HepG2 (cell line): ENCODE measurements at places on chromosomes 5 and 9. TPM values are rescaled to one million over a fixed set of nuclear protein-coding genes. Genes with fewer than 3 reads are reported as not detected.
A peak's percentile ranks its signal among the peaks of the same experiment; 100 is the strongest.

GRCh38 chr5:130237721-130238120 lies 333.5 kb downstream of the CHSY3 start:
- H3K27me3 ChIP-seq: no peaks in the 10 kb centered on the region
- H3K4me1 ChIP-seq: no peaks in the 10 kb centered on the region

The WWC1 gene
- total RNA-seq: 17.3 and 17.9 TPM in 2 replicates

The SLC9A3 gene
- 1.2 and 1.8 TPM in 2 replicates for total RNA-seq

The WDR38 gene
- not detected in 2 replicates for total RNA-seq

DNA sequence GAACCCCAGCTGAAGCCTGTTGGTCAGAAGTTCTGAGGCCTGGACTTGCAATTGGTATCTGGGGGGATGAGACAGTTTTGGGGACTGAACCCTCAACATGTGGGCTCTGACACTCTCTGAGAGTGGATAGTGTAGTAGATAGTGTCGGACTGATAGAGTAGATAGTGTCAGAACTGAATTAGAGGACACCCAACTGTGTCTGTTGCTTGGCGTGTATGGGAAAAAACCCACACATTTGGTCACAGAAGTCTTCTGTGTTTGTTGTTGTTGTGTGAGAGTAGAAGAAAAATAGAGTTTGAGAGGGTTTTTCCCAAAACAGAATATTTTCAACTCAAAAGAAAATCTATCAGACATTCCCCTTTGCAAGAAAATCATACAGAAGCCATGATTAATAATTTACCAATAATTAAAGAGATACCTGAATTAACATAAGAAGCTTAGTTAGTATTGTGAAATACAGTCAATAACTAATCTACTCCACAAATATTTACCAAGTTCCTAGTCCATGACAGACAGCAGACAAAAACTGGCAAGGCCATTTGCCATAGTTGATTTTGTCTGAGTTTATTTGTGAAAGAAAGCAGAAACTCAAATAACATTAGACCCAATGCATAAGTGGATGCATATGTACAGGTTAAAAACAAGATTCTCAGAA lies 170.9 kb downstream of the CTNND2 start:
- H3K4me3 ChIP-seq: no peak overlapping the region; the same call in 1 of the 2 replicates
- H3K4me1 ChIP-seq: peaks cover 27% of the 10 kb centered on the region
- H3K36me3 ChIP-seq: no peaks in the 10 kb centered on the region
- peak; percentile 40 for DNase-seq
- no peak overlapping the region for H3K27ac ChIP-seq
- no peaks in the 10 kb centered on the region for H3K27me3 ChIP-seq

The SPATA31C1 gene
- total RNA-seq: not detected in 2 replicates

The DOK3 gene
- 0.48 and 1.4 TPM in 2 replicates for total RNA-seq

DNA sequence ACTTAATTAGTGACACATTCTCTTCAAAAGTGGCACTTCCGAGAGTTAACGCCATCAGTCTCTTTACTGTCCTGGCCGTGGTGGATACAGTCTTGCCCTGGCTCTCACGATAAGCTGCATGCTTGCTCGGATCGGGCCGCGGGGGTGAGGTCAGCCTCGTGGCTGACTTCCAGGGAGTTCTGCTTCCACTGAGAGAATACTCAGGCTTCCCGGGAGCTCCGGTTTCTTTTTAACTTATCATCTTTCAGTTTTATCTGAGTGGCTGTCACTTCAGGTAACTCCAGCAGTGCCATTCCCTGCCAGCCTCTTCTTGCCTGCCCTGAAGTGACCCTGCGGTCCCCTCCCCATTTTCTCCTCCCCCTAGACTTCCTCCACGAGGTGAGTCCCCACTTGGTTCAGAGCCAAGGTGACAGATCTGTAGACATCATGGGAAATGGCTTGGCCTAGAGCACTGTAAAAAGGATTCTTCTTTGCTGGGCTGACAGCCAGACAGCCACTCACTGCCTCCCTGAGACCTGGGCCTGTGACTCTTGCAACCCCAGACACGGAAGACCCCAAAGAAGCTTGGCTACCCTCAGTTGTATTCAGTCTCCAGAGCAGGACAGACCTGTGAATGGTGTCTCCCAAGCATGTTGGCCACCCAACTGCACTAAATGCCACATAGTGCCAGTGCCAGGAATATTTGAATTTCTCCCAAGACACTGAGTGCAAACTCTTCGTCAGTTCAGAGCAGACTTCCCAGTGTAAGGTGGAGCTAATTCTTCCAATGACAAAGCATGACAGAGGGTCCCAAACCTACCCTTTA lies 95.1 kb downstream of the DAPK1 start:
- DNase-seq: no peak
- no peak overlapping the region for H3K4me3 ChIP-seq
- peaks cover 4% of the 10 kb centered on the region for H3K36me3 ChIP-seq
- no peak overlapping the region for H3K27ac ChIP-seq

The ECM2 gene
- not detected in 2 replicates for total RNA-seq

The TICAM2 gene
- total RNA-seq: 0.04 TPM in 1 of 2 replicates, not detected in the other

DNA sequence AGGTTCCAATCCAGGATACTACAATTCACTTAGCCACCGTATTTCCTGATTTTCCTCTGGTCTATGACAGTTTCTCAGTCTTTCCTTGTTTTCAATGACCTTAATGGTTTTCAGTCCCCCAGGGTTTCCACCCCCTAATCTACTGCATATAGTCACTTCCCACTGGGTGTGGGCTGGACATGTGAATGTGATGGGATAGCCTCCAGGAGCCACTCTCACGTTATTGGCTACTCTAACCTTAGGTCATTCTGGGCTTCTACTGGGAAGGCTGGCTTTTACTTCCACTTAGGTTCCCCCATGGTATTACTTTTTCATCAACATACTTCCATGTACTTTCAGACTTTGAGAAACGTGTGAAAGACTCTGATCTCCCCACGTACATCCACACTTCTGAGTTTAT lies 46.5 kb downstream of the ISOC1 start:
- H3K27ac ChIP-seq: no peak overlapping the region
- H3K4me3 ChIP-seq: no peak overlapping the region
- DNase-seq: no peak
- no peaks in the 10 kb centered on the region for H3K27me3 ChIP-seq
- no peaks in the 10 kb centered on the region for H3K36me3 ChIP-seq

GRCh38 chr9:28092981-28093936 lies 520.0 kb upstream of the C9orf72 start:
- H3K36me3 ChIP-seq: no peaks in the 10 kb centered on the region
- no peak overlapping the region for H3K4me3 ChIP-seq
- no peaks in the 10 kb centered on the region for H3K4me1 ChIP-seq
- no peak overlapping the region for H3K27ac ChIP-seq
- DNase-seq: no peak

- no peaks in the 10 kb centered on the region for H3K36me3 ChIP-seq
- H3K27me3 ChIP-seq: no peaks in the 10 kb centered on the region
- no peak for DNase-seq
- peaks cover 24% of the 10 kb centered on the region for H3K4me1 ChIP-seq
- H3K27ac ChIP-seq: no peak overlapping the region
Measured at GRCh38 chr5:78364005-78364404, 3.6 kb downstream of the SCAMP1 start.

- H3K4me1 ChIP-seq: no peaks in the 10 kb centered on the region
- no peak overlapping the region for H3K27ac ChIP-seq
- H3K36me3 ChIP-seq: no peaks in the 10 kb centered on the region
Measured at GRCh38 chr5:127804886-127805426, 101.8 kb downstream of the CCDC192 start.

- H3K27me3 ChIP-seq: no peaks in the 10 kb centered on the region
- H3K4me3 ChIP-seq: no peak overlapping the region
- H3K36me3 ChIP-seq: no peaks in the 10 kb centered on the region
- DNase-seq: no peak
- no peaks in the 10 kb centered on the region for H3K4me1 ChIP-seq
Measured at GRCh38 chr9:70933321-70933720, 188.1 kb downstream of the TRPM3 start.

DNA sequence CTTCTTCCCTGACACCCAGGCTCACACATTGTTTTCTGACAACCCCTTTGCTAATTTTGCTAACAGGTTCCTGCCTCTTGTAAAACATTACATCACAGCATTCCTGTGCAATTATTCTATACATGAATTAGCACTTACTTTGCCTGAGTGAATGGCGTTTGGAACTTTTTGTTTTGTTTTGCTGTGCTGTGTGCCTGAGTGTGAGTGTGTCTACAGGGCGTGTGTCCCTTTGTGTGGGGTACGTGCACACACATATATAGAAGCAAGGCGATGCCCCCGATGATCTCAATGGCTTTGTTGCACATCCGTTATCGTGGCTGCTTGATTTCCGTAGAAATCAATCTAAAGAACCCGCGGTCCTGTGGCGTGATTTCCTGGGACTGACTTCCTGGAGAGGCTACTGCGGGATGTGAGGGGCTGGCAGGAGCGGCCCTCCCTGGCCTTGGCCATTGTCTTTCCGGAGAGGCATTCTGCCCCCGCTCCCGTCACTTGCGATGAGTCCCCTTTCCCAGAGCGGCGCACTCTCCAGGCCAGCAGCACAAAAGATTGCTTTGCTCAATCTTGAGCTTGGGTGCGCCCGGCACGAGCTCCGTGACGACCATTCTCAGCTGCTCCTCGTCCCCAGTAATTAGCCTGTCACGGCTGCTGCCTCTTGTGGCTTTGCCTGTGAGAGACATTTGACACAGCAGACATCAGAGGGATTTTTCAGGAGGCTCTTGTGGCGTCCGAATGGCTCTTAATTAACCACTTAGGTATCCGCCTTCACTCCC lies 398.1 kb upstream of the IRX1 start:
- H3K36me3 ChIP-seq: no peaks in the 10 kb centered on the region
- H3K4me1 ChIP-seq: no peaks in the 10 kb centered on the region

The MPDZ gene
- 11.1 and 14.7 TPM in 2 replicates for total RNA-seq

DNA sequence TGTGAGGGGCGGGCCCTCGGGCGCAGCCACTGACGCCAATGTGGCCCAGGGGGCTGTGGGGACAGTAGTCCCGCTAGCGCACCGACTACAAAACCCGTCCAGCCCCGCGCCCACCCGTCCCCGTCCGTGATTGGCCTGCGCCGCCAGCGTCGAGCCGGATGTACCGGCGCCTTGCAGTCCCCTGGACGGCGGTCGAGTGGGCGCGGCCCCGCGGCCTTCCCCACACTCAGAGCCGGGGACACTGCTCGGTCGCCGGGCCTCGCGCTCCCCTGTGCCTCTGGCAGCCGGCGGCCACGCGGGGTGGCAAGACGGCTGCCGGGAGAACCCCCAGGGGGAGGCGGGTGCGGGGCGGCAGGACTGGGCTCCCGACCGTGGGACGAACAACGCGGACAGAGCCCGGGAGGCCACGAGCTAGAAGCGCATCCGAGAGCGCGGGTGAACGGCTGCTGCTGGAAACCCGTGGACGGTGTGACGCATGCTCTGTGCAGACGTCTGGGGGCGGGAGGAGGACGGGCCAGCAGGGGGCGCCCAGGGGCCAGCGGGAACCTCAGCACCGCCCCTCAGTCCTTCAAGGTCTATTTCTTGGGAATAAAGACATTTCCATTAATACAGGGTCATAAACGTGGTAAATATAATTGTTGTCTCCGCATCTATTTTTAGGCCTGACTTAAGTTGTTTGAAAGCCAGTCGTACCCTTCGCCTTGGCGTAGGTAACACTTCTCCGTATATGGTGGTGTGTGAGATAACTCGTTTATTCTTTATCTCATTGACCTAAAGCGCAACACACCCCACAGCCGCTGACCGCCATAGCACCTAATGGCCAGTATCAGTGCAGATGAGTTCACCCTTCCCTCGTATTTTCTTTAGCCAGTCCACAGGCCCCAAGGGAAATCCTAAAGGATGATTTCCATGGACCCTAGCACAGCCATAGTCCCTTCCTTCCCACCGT lies 629 bp upstream of the BICD2 start:
- no peaks in the 10 kb centered on the region for H3K36me3 ChIP-seq
- H3K27me3 ChIP-seq: peaks cover 3% of the 10 kb centered on the region; the same call in 1 of the 3 replicates
- peak overlapping the region; percentile 97 for H3K27ac ChIP-seq
- H3K4me1 ChIP-seq: peaks cover 49% of the 10 kb centered on the region
